ENCODE measurements at places on chromosomes 2 and 18.

GRCh38 chr2:65576861-65577601, 144.6 kb upstream of the SPRED2 start:
- no peak for DNase-seq

DNA sequence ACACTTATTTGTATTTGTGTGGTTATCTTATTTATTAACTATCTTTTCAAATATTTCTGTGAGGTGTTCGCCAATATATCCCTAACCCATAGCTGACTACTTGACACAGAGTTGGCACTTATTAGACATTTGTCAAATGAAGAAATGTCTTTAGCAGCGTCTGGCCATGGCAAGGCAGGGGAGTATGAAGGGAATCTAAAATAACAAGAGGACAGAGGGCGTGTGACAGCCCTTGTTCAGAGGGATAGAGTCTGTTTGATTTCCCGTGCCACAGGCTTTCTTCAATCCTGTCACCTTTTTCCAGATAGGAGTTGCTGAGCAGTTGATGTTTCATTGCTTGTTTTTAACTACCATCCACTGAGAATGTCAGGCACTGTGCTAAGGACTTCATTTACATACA, 53.6 kb upstream of the SLC39A10 start:
- no peak for DNase-seq

GRCh38 chr18:57586251-57587049, at the start of gene FECH:
Gene FECH (minus strand): TSS chr18:57586702. CDS start chr18:57586620, 82 bp downstream.
- DNase-seq, result peak; percentile 75

- DNase-seq, result no peak
Observed at GRCh38 chr2:158712791-158713522, 82.2 kb upstream of the DAPL1 start.

GRCh38 chr2:980176-980575, 29.5 kb downstream of the SNTG2 start:
- DNase-seq, result no peak
